ENCODE measurements at places on chromosomes 7 and 10.

DNA sequence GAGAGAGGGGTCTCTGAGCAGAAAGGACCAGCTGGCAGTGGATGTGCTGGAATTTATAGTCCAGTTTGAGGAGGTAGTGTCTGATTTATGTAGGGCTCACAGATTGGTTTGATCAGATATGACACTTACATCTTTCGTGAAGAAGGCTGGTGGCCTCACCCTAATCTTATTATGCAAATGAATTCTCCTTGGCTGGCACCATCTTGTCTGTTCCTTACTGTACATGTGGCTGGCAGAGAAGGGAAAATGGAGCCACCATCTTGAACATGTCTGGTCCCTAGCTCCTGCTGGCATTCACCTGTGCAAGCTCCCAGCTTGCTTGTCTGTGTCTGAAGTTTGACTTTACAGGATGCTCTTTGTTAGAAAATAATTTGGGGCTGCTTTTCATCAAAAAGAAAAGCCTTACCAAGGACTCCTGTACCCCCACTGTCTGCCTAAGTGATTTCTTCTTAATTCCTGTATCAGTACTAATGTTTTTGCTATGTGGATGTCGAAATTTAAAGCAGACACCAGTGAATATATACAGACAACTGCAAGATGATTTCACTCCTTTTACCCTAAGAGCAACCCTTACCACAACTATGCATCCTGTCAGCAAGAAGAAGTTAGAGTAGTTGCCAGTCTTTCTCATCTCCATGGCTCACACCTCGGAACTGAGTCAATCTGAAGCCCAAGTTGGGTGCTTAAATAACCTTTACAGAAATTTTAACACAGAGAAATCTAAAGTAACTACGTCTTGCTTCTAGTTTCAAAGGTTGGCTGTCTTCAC, 322.0 kb upstream of the SEMA3D start:
- DNase-seq, result peak; percentile 80

DNA sequence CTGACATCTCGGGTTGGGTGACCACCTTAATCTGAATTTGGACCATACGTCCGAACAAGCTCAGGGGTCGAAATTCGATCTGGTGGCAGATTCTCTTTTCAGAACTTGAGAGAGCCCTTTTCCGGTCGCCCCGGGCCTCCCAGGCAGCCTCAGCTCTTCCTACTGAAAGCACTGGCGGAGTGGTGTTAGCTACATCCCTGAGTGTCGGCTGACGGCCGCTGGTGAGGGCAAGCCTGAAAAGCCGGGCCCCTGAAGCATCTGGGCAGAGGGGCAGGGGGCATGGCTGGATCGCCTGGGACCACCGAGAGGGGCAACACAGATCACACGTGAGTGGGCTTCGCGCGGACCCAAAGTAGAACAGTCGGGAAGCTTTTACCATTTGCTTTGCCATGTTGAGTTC, 116.1 kb downstream of the SMURF1 start:
- no peak for DNase-seq

- no peak for DNase-seq
These were observed 150.8 kb upstream of the NRP1 start for GRCh38 chr10:33485276-33485675.

GRCh38 chr10:69838853-69839252, 37.1 kb downstream of the COL13A1 start:
- peak; percentile 32 for DNase-seq

DNA sequence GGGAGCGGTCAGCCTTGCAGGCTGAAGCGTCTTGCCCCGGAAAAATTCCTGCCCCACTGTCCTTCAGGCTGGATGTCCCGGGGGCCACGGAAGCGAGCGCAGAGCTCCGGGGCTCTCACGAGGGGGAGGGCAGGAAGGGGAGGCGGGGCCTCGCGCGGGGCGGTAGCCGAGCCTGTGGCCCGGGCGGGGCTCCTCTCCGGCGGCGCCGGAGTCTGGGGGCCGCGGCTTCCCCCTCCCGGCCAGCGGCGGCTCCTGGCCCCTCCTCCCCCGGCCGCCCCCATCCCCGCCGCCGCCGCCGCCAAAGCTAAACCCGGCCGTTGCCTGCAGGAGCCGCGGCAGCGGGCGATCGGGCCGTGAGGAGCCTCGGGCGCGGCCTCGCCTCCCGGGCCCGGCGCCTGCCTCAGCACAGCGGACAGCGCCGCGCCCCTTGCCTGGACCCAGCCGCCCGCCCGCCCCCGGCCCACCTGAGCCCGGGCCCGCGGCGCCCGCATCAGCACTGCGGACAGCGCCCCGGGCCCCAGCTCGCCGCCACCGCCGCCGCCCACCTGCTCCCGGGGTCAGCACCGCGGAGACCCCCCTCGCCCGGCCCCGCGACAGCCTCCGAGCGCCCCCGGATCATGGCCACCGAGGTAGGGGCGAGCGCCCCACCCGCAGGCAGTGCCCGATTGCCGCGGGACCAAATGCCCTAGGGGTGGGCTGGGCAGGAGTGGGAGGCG, at the start of gene GOLGA7B:
TSS of gene GOLGA7B (plus strand) at position 157 of the 716 bp plus-strand sequence. CDS start at position 618, 461 bp downstream.
- DNase-seq, result peak; percentile 50

GRCh38 chr7:98872328-98872924, 2.6 kb upstream of the TMEM130 start:
- DNase-seq, result peak; percentile 35

GRCh38 chr7:81684033-81684432, 85.8 kb downstream of the HGF start:
- DNase-seq, result no peak

DNA sequence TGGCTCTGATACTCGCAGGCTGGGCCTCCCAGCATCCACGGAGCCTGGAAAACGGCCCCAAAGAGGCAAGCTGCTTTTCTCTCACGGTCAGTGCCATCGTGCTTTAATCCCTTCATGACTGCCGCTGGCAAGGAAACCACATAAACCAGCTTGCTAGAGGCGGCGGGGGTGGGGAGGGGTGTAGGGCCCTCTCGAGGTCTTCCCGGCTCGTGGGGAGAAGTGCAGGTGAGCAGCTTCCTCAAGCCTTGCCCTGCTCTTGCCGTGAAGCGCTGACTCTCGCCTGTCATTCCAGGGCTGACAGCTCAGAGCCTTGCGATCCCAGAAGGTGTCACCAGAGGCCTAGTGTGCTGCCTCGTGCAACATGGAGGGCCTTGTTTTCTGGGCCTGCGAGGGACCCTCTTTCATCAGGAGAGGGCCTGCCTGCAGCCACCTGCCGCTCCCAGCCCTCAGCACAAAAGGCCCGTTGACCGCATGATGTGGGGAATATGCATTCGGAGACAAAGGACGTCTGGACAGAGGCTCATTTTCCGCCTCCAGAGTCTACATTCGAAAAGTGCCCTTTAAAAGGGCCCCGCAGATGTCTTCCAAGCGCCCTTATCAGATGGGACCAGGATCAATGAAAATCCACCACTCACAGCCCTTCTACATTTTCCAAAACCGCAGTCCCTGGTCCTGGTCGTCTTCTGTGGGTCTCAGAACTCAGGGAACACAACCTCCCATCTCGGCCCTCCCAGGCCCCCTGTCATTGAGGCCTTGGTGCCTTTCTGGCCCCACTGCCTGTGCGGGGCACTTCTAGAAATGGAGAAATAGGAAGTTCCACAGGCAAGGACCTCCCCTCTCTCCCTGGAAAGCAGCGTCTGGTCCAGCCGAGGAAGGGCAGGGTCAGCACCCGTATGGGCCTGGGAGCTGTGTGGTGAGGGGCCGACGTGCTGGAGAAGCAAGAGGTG, 58.7 kb downstream of the ZRANB1 start:
- DNase-seq, result peak; percentile 25

DNA sequence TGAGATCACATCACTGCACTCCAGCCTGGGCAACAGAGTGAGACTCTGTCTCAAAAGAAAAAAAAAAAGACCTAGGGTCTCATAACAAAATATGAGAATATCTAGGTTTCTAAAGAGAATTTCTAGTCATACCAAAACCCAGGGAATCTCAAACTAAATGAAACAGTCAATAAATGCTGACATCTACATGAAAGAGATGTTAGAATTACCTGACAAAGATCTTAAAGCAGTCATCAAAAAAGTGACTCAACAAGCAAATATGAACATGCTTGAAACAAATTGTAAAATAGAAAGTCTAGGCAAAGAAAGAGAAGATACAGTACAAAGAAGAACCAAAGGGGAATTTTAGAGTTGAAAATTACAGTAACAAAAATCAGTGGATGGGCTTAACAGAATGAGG, 26.9 kb upstream of the RET start:
- DNase-seq, result no peak

DNA sequence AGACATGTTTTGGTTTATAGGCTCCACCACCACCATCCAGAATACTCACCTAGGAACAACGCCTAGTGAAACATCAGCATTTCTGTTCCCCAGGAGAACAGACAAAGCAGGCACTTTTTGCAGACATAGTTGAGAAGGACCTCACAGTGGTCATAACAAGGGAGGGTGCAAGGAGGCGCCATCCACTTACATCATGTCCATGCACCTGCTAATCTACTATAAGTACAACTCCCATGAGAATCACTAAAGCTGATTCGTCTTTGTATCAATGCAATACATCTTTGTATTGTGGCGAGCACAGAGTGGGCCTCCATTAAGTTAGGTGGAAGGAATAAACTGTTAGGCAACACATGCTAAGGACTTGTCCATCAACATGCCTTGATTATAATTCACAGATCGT, 207.1 kb downstream of the KCNMA1 start:
- DNase-seq, result no peak

DNA sequence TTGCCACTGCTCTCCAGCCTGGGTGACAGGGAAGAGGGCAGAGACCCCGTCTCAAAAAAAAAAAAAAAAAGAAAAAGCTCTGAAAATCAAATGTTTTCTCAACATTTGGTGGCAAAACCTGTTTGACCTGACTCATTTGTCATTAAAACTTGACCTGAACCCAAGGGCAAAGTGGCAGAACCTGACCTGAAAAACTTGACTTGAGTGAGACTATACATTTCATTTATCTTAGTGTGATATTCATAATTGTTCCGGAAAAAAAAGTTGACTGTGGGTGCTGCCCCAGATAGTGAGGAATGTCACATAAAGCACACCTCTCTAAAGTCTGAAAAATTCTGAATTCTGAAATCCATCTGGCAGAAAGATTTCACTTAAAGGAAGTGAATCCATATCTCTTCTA, 2.3 kb upstream of the TAX1BP1 start:
- no peak for DNase-seq

DNA sequence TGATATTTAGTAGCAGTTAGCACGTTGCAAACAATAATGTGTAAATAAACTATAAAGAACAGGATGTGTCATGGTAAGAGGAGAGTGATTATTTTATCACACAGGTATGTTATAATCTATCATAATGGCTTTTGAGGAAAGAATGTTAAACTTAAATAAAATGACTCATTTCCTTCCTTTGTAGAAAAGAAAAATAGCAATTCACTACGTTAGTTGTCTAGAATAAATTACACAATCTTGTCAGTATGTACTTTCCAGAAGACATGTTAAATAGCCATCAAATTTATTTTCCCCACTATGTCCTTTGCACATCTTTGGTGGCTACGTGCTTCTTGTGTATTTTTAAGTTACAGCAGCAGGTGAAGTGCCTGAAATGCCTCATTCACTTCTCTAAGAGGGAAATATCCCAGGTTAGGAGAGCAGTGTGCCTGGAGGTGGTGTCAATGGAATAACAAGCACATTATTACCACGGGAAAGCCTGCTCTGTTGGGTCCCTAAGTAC, 133.8 kb downstream of the SEMA3A start:
- DNase-seq, result no peak

- DNase-seq, result no peak
These were observed 87.4 kb downstream of the FAM107B start for GRCh38 chr10:14687340-14687739.

DNA sequence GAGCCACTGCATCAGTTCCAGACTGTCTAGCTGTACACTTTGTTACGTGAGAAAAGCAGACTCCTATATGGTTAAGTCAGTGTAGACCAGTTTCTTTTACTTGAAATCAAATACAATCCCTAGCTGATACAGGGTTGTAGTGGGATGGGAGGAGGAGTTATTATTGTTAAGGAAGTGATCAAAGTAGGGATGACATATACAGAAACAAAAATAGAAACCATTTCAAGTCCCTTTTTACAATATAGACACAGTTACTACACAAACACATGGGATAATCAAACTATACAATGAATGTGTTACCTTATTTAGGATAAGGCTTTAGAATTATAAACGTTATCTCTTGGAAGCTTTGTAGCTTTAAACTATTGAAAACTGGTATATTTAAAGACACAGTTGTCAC, 233.9 kb downstream of the GRM8 start:
- no peak for DNase-seq

- peak; percentile 94 for DNase-seq
These were observed 46.1 kb downstream of the ARMH3 start for GRCh38 chr10:102009801-102010425.

DNA sequence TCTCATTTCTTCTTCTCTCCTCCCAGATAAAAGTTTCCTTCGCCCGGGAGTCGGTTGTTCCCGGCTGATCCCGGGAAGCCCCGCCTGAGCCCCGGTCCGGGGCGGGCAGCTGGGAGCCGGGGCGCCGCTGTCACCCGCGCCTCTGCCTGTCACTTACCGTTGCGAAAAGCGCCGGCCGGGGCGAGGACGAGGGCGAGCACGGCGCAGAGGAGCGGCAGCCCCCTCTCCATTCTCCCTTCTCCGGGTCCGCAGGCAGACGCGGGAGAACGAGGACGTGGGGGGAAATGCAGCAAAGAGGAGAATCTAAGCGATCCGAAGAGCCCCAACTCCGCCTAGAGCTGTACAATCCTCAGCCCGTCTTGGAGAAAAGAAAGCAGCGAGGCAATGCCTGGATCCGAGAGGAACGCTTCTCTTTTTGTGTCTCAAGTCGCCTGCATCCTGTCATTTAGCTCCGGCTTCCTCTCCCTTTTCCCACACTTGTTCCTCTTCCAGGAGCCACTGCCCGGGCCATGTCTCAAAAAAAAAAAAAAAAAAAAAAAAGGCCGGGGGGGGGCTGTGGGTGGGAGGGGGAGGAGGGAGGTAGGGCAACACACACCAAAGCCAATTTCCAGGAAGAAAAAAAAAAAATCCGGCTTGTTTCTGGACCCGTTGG, at the start of gene NRP1:
TSS of gene NRP1 (minus strand) at position 515 of the 652 bp plus-strand sequence. CDS start at position 230, 285 bp downstream.
- peak; percentile 72 for DNase-seq

All from AG08395 (cell line).